CD4-positive, alpha-beta memory T cell (primary cell): ENCODE measurements at places on chromosomes 16 and 17.

GRCh38 chr17:45992904-45993303 lies 6.1 kb upstream of the STH start:
- DNase-seq = no peak

DNA sequence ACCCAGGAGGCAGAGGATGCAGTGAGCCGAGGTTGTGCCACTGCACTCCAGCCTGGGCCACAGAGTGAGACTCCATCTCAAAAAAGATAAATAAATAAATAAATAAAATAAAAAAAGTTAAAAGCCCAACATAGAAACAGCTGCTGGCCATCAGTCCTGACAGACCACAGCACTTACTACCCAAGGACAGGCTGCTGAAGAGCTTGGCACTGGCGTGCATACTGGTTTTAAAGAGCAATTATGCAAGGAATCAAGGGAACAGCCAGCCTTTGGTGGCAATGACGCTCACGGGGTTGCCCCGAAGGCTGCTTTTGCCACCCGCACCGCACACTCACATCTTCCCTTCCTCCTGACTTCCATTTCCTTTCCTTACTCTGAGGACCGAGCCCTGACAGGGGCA lies 4.2 kb downstream of the PLD6 start:
- no peak for DNase-seq

DNA sequence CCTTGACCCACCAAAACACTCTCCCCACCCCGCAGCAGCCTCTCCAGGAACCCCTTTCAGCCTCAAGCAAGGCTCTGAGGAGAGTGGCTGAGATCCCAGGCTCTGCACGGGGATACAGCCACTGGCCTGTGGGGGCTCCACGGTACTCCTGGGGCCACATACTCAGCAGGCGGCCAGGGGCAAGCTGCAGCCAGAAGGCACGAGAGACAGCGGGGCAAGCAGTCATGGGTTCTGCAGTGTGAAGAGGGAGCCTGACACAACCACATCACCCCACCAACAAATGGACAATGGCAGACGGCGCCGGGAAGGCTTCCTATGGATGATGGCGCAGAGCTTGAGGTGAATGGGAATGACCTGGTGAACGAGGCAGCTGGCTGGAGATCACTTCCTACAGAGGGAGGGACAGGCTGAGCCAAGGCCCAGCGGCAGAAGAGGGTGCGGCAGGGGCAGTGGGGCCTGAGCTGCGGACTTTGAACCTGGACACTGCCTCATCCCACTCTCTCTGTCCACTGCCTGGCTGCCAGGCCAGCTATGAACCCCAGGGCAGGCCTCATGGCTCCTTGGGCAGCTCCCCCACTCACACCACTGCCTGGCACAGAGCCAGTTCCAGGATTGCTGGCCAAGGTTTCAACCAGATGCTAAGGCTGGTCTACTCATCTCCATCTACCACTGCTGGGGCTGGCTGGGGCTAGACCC lies 10.8 kb upstream of the BCAR1 start:
- no peak for DNase-seq

DNA sequence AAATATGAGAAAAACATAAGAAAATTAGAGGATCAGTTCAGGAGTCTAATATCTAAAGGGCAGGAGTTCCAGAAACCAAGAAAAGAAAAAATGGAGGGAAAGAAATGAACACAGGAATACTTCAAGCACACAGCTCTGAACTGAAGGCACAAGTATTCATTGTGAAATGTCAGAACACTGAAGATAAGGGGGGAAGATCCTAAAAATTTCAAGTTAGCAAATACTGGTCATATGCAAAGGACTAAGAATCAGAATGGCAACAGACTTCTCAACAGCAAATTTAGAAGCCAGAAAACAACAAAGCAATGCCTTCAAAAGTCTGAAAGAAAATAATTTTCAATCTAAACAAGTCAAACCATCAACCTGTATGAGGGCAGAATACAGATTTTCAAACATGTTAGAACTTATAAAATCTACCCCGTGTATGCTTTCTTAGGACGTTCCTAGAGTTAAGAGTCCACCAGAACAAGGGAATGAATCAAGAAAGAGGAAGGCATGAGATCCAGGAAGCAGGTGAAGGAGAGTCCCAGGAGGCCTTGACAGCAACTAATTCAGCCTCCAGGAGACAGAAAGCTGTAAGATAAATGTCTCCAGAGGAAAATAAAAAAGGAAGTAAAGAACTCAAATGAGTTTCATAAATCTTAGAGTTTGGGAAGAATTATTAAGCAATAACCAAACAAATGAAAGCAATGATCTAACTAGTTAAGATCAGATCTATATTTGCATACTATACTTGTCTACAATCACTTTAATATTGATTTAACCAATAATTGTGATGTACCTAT lies 2.8 kb downstream of the BRD7 start:
- DNase-seq = no peak

DNA sequence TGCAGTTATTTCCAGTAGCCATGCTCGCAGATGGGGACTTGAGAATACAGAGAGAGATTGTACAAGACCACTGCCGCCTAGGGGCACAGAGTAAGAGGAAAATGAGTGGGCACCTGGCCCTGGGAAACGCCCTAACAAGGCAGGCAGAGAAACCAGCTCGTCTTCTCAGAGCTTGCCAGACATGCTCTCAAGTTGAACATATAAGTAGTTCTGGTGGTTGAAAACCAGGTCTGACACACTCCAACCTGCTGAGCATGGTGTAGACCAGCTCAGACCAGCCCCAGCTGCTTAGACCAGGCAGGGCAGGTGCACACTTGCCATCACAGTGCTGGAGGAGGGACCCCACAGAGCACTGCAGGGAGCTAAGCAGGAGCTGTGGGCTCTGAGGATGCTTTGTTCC lies 250.5 kb downstream of the CPPED1 start:
- no peak for DNase-seq

DNA sequence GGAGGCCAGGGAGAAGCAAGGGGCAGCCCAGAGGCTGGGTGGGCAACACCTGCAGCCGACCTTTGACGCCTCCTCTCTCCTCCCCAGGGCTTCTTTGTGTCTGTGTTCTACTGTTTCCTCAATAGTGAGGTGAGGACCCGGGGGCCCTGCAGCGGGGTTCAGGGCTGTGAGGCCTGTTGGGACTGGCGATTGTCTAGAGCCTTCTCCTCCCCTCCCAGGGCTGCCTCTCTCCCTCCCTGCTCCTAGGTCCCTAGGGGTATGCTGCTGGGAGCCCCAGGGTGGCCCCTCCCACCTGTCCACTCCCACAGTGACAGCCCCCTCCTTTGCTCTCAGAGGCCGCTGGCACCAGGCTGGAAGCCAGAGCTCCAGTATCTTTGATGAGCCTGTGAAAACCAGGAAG lies 10.8 kb upstream of the SPPL2C start:
- no peak for DNase-seq

- DNase-seq = no peak
Measured at GRCh38 chr16:48354877-48355855, 30.0 kb downstream of the SIAH1 start.

DNA sequence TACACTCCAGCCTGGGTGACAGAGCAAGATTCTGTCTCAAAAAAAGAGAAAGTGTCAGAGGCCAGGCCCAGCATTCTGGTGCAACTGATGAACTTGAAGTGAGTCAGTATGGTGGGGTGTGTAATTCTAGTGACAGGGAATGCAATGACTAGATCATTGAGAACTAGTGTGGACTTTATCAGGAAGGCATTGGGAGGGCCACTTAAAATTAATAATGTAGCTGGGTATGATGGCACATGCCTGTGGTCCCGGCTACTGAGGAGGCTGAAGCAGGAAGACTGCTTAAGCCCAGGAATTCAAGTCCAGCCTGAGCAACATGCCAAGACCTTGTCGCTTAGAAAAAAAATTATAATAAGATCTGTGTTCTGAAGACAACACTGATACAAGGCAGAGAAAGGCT lies 90.8 kb downstream of the STX8 start:
- no peak for DNase-seq

DNA sequence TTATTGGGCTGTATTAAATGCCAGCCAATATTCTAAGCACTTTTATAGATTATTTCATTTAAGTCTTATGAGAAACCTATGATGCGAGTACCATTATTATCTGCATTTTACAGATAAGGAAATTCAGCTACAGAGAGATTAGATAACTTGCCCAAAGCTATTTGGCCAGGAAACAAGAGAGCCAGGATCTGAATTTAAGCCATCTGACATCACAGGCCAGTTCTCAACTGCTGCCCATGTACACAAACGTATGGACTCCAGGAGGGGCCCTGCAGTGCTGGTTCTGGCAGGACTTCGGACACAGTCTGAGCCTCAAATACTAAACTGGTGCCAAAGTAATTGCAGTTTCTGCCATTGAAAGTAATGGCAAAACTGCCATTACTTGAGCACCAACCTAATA lies 40.2 kb downstream of the CPPED1 start:
- DNase-seq = no peak

- no peak for DNase-seq
Measured at GRCh38 chr17:62101515-62101914, 36.4 kb upstream of the MED13 start.

- no peak for DNase-seq
Measured at GRCh38 chr17:60363700-60364405, 28.1 kb downstream of the USP32 start.

- DNase-seq = peak; percentile 40
Measured at GRCh38 chr17:5241861-5242671, 7.4 kb upstream of the SCIMP start.

DNA sequence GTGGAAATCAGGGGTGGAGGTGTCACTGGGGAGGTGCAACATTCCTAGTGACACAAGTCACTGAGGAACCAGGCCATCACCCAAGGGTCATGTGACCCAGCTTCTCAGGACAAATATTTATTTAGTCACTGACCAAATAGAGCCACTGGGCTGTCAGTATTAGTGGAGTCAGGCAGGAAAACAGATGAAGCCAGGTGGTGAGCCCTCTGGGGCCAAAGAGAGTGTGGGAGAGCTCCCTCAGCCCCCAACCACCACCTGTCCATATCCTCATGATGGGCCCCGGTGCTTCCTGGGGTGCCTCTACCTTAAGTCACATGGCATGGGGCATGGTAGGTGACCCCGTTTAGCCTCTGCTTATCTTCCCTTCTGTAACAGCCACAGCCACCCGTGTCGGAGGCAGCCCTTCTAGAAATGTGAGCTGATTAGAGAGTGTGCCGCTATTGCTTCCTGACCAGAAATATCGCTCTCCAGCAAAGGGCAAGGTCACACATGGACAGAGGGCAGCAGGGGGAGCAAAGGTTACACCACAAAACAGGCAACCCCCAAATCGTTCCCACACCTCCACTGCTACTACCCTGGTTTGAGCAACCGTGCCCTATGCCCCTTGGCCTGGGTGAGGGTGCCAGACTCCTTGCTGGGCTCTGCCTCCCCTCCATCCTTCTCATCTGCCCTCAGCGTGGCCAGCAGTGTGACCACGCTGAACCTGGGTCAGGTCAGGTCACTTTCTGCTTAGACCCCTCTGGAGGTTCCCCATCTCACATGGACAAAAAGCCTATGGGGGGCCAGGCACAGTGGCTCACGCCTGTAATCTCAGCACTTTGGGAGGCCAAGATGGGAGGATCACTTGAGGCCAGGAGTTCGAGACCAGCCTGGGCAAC lies 8.6 kb upstream of the AKTIP start:
- DNase-seq = no peak

DNA sequence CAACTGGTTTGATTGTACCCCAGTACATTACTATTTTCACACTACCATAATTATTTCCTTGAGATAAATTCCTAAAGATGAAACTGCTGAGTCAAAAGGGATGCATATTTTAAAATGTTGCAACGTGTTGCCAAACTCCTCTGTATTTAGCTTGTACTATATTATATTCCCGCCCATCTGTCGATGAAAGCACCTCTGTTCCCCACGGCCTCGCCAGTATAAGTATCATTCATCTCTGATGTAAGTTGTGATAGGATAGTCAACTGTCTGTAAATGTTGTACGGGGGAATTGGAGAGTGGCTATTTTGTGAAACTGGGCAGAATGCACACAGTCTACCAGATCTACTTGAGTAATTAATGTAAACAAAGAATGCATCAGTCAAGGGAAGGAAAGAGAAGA lies 47.7 kb upstream of the TNRC6A start:
- DNase-seq = no peak

GRCh38 chr17:78781104-78781892 lies 775 bp downstream of the CYTH1 start:
- peak; percentile 61 for DNase-seq

DNA sequence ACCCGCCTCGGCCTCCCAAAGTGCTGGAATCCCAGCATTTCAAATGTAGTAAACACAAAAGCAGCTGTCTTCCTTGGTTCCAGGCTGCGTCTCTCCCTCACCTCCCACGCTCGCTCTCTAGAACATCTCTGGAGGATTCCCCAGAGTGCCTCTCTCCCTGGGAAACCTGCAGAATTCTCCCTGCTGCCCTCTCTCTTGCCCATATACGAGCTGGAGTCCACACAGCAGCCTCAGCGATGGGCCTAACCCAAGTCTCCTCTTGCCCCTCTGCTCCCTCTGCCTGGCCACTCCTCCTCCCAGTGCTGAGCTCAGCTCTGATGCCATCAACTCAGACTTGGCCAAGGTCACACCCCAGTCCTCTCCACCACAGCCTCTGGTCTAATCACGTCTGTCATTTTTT lies 10.6 kb downstream of the GPRC5B start:
- no peak for DNase-seq

GRCh38 chr16:83653785-83654184 lies 154.0 kb upstream of the HSBP1 start:
- DNase-seq = no peak

DNA sequence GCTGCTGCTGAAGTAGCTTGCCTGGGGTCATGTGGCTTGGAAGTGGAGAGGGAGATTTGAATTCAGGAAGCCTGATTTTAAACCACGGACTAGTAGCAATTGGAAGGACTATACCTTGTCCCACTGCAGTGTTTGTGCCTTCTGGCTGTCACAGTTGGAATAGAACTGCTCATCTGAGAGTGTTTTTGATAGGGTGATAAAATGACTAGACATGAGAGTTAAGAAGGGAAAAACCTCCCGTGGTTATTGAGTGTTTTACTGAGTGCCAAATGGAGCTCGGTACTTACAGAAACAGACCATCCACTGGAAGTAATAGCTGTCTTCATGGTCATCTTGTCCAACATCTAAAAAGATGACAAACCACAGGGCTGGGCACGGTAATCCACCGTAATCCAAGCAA lies 70.4 kb downstream of the MSI2 start:
- no peak for DNase-seq

- DNase-seq = no peak
Measured at GRCh38 chr16:23843143-23843542, 7.4 kb downstream of the PRKCB start.

DNA sequence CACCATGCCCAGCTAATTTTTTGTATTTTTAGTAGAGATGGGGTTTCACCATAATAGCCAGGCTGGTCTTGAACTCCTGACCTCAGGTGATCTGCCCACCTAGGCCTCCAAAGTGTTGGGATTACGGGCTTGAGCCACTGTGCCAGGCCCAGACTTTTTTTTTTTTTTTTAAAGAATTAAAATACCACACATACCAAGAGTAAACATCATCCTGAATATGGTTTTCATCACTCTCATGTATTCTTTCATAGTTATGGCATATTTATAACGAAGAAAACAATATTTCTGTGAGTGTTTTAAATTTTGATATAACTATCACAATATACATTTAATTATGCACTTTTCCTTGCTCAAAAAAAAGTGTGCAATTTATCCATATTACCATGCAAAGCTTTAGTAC lies 48.2 kb downstream of the MARVELD3 start:
- DNase-seq = no peak
